ENCODE measurements at places on chromosomes 7 and 10.

GRCh38 chr10:109412353-109412752 is 511.0 kb downstream of the XPNPEP1 start:
- DNase-seq, result no peak

- DNase-seq, result no peak
These were observed 93.5 kb downstream of the ZNF783 start for GRCh38 chr7:149355390-149356048.

DNA sequence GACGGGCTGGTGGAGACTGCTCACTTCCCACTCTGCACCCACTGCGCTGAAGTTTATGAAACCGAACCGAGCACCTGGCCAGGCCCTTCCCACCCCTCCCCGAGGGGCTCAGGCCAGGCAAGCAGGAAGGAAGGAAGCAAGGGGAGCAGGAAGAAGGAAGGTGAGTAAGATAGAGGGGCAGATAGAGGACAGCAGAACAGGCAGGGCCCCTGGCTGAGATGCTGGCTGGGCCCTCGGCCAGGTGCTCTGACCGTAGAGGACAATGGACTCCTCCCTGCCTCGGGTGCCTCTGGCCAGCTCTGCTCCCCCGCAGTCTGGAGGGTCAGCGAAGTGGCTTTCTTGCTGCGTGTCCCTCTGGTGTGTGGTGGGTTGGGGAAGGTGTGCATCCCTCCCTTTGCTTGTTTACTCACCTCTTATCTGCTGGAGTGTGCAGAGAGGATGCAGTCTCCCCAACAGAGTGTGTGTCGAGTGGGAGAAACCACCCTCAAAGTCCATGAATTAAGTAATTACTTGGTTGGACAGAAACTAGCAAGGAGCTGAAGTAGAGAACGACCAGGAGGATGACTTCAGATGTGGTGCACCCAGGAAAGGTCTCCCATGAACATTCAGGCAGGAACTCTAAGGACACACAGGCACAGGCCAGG is 82.8 kb upstream of the PPP2R2D start:
- DNase-seq, result no peak

GRCh38 chr7:143372070-143372469 is 9.1 kb upstream of the ZYX start:
- no peak for DNase-seq

DNA sequence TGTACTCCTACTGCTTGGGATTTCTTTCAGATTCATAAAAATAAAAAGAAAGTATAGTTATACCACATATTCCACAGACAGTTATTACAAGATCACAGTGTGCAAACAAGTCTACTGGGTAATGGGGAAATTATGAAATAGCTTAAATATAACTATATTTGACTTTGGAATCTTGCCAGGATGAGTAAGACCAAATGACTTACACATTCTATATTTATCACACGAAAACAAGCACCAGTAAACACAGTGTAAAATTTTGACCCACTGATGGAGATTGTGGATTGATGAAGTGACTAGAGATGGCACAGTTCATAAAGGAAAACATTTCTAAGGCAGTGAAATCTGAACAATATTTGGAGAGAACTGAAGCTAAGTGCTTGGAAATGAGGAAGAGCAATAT is 339.7 kb downstream of the THSD7A start:
- DNase-seq, result no peak

DNA sequence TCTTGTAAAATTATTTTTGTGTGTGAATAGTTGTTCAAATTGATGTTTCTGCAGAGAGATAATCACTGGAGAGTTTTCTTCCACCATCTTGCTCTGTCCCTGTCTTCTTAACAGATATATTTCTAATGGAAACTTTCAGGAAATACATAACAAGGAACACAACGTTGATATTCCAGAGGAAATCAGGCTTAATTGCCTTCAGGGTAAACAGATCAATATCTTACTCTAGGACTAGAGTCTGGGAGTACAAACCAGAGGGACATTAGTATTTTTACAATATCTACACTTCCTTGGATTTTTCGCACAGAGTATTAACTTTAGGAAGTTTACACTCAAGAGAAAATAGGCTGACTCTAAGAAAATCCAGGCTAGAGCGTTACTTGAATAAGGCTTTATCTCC is 159.1 kb downstream of the PFKFB3 start:
- no peak for DNase-seq

DNA sequence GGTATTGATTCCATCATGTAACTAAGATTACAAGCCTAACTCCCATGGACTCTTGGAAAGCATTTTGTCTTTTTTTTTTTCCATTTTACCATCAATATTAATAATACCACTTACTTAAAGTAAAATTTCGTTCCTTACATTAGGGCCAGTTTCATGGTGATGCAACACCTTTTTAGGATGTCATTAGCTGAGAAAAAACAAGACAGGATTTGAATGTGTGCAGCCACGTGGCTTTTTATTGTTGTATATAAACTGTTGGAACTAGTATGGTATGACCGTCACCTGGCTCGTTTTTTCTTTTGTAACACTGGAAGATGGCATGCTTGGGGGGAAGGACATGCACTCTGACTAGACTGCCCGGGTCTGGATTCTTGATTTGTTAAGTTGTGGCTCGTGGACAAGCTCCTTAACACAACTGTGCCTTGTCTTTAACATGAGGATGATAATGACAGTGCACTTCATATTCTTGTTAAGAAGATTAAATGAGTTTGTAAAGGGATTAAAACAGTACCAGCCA is 42.1 kb downstream of the ARHGAP21 start:
- DNase-seq, result no peak

GRCh38 chr7:120468611-120469010 is 195.6 kb downstream of the KCND2 start:
- no peak for DNase-seq

- no peak for DNase-seq
These were observed 62.3 kb downstream of the OSBPL3 start for GRCh38 chr7:24917510-24918239.
